ENCODE measurements at places on chromosomes 4 and X.

GRCh38 chrX:18890049-18890381 lies 93.9 kb downstream of the PHKA2 start:
- no peak for DNase-seq

GRCh38 chr4:105014234-105014633 lies 132.4 kb upstream of the TET2 start:
- no peak for DNase-seq

DNA sequence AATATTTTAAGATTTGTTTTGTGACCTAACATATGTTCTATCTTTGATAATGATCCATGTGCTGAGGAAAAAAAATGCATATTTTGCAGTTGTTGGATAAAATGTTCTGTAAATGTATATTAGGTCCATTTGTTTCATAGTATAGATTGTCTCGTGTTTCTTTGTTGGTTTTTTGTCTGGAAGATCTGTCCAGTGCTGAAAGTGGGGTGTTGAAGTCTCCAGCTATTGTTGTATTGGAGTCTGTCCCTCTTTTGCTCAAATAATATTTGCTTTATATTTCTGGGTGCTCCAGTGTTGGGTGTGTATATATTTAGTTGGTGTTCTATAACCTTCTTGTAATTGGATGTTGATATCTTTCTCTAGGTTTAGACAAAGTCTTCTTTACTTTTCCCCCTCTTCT lies 53.2 kb upstream of the FRMPD3 start:
- DNase-seq = no peak

DNA sequence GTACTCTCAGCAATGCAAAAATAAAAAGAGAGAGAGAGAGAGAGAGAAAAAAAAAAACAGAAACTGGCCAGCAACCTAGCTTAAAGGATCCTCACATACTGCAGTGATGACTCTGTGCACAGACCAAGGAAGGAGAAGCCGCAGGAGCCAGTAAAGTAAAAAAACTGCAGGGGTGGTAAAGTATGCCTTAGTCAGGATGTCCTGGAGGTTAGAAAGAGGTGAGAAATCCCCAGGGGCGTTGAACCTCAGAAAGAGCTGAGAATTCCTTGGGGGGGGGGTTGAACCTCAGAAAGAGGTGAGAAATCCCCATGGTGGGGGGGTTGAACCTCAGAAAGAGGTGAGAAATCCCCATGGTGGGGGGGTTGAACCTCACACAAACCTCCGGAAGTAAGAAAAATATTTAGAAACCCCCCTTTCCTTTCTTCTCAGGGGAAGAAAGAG lies 48.0 kb downstream of the MAGEA9 start:
- peak; percentile 34 for DNase-seq

DNA sequence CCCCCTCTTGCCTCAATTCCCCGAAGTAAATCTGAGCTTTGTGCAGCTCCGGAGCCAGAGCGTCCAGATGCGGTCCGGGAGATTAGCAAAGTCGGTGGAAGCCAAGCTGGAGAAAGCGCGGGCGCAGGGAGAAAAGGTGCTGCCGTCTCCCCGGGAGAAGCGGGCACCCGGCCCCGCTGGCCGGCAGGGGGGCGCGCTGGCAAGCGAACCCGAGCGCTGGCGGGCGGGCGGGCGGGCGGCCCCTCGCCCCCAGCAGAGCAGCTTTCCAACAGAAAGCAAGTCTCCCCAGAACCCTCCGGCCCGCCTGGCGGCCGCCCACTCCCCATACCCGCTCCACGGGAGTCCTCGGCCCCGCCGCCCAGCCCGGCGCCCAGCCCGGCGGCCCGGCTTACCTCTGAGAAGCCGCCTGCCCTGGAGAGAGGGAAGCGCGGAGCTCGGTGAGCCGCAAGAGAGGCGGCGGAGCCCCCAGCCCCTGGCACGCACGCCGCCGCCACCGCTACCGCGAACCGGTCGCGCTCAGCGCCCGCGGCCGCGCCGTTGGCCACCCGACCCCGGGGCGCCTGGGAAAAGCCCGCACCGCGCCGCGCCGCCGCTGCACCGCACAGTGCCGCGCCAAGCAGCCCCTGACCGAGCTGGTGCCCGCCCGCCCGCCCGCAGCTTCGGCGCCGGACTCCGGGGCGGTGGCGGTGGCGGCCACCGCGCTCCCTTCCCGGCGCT lies 529 bp upstream of the CITED1 start:
- DNase-seq = no peak

DNA sequence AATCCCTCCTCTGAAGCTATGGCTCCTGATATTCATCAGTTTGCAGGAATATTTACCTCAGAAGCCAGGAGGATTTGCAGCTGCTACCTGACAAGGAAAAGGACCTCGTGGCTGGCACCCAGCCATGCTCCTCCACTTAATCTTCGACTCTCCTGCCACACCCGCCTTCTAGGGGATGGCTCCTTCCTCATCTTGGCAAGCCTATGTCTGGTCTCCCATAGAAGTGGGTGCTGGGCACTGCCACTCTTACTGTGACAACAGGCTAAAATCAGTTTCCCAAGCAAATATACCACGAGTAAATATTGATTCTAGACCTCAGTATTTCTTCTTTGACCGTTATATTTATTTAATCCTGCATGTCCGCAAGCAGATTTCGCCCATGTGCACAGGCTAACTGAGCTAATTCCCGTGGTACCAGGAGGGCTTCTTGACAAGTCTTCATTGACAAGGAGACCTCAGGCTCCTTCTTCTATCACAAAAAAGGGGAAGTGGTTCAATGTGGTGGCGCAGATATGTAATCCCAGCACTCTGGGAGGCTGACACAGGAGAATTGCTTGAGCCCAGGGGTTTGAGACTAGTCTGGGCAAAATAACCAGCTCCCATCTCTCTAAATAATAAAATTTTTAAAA lies 52.6 kb upstream of the DCTD start:
- no peak for DNase-seq
